ENCODE measurements at places on chromosomes 7 and 10.

- DNase-seq, result peak; percentile 72
Measured at GRCh38 chr10:31961277-31962074, 32.8 kb upstream of the ARHGAP12 start.

DNA sequence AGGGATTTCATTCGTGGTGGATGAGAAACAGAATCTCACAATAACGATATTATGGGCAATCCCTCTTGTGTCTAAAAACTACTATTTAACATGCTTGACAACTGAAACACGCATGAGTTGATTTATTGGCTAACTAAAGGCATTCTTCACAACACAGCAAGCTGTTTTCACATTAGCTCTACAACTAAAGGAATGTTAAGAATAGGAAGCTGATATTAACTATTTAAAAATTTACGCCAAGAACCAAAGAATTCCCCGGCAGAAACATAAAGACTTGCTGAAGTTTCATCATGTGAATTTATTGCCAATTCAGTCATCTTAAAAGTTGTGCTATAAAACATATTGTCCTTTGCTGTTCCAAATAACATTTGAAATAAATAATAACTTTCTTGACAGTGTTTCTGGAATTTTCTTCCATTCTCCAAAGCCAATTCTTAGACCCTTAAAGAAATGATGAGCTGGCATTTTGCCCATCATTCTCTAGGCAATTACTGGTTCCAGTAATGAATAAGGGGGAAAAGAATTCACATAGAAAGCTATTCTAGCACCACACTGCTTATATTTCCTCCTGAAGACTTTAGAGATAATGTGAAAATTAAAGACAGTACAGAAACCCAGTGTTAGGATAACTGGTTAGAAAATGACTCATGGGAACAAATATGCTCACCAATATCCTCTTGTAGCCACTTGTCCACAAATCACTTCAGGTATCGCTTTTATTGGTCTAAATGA lies 233.1 kb downstream of the PARD3 start:
- peak; percentile 67 for DNase-seq

DNA sequence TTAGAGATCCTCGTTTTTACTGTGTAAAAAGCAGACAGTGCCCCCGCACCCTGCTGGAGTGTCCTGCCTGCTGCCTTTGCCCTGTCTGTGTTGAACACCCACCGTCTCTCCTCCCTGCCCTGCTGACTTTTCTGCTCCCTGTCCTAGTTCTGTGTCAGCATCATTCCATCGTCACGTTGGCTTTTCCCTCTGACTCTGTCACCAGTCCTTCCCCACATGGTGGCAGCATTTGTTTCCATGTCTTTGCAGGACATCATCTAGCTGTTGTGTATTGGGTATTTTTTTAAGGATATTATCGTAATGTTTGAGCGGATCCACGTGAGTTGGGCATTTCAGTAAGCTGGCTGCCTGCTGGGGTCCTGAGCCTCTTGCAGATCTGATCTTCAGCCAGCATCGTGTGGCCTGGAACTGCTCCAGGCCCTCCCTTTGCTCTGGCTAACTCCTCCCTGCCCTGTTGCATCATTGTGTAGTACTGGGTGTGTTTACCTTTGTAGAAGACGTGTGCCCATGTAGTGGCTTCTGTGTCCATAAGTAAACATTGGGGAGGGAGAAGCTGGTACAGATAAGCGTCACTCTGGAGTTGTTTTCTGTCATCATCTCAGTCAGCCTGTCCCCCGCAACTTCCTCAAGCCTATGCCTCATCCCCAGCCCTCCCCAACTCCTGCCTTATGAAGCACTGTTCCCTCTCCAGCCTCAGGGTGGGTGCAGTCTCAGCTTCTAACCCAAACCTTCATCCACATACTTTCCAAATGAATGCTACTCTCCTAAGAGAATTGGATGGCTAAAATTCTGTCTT lies 44.3 kb downstream of the TRRAP start:
- peak; percentile 74 for DNase-seq

- peak; percentile 27 for DNase-seq
Measured at GRCh38 chr7:42077271-42078135, 159.5 kb downstream of the GLI3 start.

GRCh38 chr7:37424521-37424920 lies 24.1 kb downstream of the ELMO1 start:
- no peak for DNase-seq

DNA sequence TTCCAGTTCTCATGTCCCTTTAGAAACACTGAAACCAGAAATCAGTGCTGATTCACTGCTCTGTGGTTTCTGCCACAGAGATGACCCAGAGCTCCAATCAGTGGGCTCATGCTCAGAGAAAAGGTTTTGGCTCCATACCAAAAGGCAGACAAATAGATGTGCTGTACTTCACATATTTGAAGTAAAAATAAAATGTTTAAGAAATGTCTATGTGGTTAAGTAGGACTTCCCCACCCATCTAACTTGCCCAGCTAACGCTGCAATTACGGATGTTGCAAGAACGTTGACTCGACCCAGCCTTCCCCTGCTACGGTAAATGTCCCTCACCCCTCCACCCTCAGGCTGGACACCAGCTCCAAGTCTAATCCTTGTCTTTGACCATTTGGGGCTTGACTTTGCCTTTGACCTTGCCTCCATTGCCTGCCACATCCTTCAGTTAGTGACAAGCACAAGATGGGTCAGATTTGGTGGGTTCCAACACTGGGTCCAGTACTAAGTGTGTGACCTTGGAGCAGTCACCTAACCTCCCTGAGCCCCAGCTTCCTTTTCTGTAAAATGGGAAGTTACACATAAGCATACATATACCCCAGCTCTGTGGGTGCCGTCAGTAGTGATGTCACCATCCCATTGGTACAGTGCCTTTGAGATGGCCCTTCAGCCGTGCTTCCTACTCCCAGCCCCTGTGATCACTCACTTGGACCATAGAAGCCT lies 95.8 kb downstream of the CHST15 start:
- peak; percentile 98 for DNase-seq

GRCh38 chr10:48907730-48908129 lies 31.9 kb downstream of the LRRC18 start:
- DNase-seq, result no peak

DNA sequence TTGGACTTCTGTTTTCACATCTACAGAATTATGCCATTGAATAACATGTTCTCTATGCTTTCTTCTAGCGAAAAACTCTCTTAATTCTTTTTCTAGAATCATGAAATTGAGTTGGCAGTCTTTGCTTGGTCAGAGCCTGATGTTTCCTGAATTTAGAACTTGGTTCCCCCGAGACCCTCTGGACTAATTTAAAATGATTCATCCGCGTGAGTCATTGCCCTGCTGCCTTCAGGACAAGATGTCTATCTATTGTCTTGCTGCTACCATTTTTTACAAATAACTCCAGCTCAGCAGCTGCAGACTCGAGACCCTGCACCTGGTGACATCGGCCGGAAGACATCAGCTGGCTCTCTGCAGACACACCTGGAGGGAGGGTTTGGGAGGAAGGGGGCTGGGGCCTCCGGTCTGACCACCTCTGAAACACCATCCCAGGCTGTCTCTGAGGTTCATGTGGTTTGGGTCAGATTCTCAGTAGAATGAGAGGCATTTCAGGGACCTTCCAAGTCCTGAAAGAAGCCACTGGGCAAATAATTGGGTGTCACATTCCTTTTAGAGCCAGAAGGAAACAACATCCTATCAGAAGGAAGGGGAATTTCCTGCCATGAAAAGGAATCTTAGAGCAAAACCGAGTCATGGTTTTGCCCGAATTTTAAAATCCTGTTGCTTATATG lies 20.9 kb upstream of the KLF6 start:
- peak; percentile 96 for DNase-seq
